ENCODE measurements at places on chromosomes 5 and 9.

GRCh38 chr9:114154600-114155102, 686 bp upstream of the COL27A1 start:
- no peak for DNase-seq

GRCh38 chr9:121348221-121348620, 21.8 kb downstream of the STOM start:
- DNase-seq: no peak

GRCh38 chr5:76901522-76901921, 51.3 kb upstream of the CRHBP start:
- no peak for DNase-seq

GRCh38 chr9:2623288-2624050, 1.9 kb downstream of the VLDLR start:
- DNase-seq: no peak

GRCh38 chr9:100277166-100277979, 75.4 kb downstream of the TEX10 start:
- DNase-seq: no peak

GRCh38 chr9:136714096-136714892, 1.9 kb downstream of the DIPK1B start:
- no peak for DNase-seq

- DNase-seq: no peak
Observed at GRCh38 chr5:29885595-29885994, 1307.9 kb upstream of the CDH6 start.

DNA sequence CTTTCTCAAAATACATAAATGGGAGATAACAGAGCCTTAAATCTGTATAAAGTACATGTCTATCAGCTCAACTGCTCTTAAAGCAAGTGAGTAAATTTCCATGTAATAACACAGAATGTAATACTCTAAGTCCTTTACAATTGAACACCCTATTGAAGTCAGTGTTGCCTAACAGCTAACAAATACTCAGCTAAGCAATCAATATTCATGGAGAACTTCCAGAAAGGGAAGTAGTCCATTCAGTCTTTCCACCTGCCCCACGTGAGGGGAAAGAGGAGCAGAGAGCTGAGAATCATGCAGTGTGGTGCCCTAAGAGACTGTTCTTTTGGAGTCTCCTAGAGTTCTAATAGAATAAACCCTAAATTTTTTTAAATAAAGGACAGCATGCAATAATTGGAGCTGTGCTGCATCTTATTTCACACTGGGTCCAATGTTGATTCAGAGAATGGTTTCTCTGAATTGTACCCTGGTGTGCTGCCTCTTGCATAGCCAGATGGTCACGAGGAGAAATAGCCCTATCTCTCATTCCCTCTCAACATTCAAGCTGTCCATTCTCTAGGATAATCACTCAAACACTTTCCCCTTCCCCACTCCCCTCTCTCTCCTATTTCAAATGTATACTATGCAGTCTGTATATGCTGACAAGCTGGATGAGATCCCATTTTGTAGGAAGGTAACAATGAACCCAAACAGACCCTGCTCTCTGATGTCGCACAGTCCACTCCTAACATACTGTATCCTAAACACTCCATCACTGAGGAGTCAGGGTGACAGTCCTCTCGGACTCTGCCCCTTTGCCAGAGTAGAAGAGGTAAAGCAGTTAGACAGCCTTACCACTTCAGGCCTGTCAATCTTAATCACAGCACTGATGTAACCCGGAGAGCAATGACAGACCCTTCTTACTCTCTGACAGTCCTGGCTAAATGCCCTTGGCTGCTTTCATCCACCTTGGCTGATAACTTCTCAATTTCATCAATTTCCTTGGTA, 134.8 kb downstream of the EPB41L4A start:
- no peak for DNase-seq

GRCh38 chr5:31100781-31101310, 92.6 kb upstream of the CDH6 start:
- DNase-seq: no peak

DNA sequence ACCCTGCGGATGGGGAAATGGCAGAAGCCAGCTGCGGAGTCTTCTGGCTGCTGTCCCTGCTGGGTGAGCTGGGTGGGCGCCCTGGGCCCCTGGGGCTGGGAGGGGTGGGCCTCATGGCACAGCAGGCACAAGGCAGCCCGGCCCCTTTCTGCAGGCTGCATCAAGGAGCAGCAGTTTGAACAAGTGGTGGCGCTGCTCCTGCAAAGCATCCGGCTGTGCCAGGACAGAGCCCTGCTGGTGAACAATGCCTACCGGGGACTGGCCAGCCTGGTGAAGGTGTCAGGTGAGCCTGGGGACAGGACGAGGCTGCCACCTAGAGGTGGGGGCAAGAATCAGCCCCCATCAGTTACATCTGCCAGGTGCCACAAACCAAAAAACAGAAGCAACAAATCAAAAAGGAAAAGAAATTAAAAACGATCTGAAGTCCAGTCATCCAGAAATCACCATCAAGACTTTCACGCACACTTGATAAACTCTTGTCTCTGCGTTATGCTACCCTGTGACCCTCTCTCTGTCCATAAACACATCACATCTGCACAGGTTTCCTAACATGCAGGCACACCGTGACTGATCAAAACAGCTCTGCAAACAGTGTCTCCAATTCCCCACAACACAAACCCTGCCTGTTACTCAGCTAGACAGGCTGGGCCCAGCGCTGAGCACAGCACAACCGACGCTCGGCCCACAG, 13.9 kb downstream of the REXO4 start:
- peak; percentile 62 for DNase-seq

- no peak for DNase-seq
Observed at GRCh38 chr5:54361691-54362411, 51.5 kb upstream of the ARL15 start.

DNA sequence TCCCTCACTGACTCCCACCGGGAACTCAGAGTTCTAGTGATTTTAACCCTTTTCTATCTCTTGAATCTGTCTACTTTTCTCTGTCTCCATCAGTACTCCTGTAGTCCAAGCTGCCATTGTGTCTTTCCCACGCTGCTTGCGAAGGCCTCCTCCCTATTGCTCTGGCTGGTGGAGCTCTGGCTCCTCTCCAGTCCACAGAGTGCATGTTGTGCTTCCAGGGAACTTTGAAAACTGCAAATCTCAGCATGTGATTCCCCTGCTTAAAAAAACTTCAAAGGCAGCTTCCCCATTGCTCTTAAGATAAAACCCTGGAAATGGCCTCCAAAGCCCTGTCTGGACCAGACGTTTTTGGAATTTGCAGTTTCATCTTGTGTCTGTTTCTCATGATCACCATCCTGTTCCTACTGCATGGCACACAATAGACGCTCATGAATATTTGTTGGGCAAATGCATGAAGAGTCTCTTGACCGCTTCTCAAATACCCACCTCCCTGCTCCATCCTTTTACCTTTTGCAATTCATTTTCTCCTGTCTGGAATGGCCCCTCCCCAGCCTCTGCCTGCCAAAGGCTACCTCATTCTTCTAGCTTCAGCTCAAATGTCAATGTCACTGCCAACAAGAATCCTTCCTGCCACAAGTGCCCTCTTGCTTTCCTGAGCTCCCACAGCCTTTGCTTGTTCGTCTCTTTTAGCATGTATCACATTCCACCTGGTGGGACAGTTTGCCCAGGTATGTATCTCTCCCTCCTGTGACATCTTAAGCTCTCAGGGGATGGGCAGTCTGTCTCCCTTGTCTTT, 293.2 kb downstream of the ARHGAP26 start:
- no peak for DNase-seq

DNA sequence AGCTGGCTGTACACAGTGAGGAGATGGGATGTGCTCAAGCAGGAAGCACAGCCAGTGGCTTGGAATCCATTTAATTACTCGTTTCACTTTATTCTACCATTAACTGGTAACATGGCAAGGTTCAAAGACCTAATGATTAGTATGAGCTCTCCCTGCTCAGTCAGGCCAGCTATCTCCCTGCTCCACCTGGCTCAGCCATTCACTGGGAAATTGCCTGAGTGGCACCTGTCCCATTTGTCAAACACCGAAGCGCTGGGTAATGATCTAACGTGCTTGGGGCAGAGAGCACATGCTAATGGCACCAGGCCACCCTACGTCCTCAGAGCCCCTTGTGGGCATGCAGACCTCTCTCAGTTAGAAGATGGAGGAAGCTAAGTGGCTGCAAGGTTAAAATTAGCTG, 162.2 kb downstream of the TTLL11 start:
- DNase-seq: no peak

GRCh38 chr5:39420482-39421145, 4.2 kb downstream of the DAB2 start:
- DNase-seq: no peak

GRCh38 chr5:172412724-172413286, 41.5 kb downstream of the SH3PXD2B start:
- no peak for DNase-seq

- no peak for DNase-seq
Observed at GRCh38 chr5:53950621-53951020, 359.8 kb downstream of the ARL15 start.
